Left lung (tissue), 14 donors: ENCODE measurements at places on chromosomes 7 and 10. TPM values are rescaled to one million over a fixed set of nuclear protein-coding genes. Genes with fewer than 3 reads are reported as not detected.

DNA sequence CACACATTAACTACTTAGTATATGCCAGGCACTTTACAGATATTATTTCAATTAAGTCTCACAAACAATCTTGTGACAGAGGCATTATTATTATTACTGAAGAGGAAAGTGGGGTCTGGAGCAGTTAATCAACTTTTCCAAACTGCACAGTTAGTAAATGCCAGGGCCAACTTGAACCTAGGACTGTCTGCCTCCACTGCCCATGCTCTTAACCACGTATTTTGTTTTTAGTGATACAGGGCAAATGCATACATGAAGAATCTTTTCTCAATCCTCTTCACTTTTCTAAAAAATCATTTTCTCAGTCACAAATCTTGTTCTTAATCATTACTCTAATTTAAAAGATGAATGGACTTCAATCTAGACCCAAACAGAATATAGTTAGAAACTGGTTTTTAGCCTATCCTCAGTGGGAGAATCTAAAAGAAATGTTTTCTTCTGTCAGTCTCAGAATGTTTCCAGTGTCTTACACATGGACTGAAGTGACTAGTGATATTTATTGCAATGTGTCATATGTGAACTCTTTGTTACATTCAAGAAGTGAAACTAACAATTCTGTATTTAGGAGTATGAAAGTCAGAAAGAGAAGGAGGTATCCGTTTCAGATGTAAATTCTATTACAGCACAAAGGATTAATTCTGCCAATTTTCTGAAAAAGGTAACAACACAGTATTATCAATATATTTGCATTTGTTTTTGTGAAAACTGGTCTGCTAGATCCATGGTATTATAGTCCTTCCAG, 55.5 kb upstream of the CCNJ start:
- DNase-seq = no peak

GRCh38 chr10:131635564-131636015, 265.2 kb upstream of the PPP2R2D start:
- DNase-seq = no peak

DNA sequence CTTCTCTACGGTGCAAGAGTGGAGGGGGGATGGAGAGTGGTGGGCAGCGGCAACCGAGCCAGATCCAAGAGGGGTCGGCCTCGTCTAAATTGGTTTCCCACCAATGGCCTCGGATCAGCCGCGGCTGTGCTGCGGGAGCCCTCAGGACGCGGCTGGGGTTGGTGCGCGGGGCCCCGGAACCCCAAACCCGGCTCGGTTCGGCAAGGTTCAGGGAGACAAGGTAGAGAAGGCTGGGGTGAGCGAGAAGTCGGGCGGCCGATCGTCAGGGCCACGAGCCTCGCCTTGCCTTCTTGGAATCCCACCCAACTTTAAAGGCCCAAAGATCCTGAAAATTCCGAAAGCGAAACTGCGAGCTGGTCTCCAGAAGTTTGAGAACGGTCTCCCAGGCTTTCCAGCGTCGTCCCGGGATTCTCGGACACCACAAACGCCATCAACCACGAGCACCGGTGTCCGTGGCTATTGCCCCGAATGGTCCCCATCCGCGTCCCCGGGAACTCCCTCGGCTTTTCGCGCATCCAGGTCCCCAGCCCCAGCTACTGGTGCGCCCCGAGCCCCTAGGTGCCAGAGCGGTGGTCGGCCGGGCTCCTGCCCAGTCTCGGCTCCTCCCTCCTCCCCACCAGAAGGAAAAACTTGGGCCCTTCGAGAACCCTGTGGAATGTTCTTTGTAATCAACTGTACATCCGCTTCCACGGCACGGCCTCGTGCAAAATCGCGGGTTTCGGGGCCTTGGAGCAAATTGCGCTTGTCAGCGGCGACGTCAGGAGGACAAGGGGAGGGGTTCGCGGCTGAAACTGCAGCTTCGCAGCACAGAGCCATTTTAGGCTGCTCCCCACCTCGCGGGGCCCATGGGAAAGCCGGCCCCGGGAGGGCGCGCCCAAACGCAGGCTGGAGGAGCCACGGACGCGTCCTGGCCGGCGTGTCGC, 3.2 kb downstream of the SFMBT2 start:
- DNase-seq = peak; percentile 64

DNA sequence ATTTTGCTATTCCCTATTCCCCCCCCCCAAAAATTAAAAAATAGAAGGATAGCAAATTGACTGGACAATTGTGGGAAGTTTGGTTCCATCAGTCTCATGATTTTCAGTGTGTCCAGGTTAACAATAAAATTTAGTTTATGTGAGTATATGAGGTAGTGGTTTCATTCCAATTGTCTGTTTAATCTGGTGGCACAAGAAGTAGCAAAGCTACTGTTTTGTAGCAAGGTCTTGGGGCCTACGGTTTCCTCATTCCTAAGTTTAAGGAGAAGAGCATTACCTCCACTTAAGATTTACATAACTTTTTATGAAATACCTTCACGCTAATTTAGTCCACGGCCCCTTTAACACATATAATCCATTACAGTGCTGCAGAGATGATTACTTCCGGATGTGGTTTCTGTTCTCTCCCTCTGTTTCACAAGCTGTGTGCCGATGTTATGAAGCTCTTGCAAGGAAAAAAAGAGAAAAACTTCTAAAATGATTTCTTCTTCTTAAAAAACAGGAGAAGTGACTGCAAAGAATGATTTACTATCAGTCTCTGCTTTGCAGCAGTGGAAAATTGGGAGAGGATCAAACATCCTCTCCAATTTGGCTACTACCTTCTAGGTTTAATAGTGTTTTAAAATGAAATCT, 32.7 kb upstream of the NPVF start:
- DNase-seq = no peak

GRCh38 chr10:31704195-31704594, 224.4 kb downstream of the ARHGAP12 start:
- DNase-seq = no peak

DNA sequence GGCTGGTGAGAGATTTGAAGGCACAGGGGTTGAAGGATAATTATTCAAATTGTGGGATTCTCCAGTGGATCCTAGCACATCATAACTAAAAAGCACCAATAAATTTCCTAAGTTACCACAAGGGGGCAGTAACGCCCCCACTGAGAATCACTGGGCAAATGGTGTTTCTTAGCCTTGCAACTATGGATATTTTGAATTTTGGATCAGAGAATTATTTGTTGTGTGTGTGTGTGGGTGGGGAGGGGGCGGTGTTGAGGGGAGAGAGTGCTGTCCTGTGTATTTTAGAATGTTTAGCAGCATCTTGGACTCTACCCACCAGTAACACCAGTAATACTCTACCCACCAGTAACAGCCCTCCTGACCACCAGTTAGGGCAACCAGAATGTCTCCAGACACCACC, 63.3 kb upstream of the PRKG1 start:
- DNase-seq = no peak

DNA sequence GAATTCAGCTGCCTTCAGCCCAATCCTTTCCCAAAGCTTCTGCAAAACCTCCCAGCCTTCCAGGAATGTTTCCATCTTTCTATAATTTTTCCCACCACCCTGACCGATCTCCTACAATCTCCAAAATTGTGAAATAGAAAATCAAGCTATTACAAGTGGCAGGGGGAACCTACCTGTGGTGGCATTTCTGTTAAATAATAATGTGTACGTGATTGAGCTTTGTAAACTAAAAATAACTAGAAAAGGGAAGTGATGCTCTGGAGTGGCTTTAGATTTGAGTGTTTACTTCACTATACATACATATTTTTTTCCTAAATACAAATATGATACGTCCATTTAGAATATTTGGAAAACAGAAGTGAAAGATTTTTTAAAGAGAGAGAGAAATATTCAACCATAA, 593.6 kb downstream of the GRM8 start:
- DNase-seq = no peak

DNA sequence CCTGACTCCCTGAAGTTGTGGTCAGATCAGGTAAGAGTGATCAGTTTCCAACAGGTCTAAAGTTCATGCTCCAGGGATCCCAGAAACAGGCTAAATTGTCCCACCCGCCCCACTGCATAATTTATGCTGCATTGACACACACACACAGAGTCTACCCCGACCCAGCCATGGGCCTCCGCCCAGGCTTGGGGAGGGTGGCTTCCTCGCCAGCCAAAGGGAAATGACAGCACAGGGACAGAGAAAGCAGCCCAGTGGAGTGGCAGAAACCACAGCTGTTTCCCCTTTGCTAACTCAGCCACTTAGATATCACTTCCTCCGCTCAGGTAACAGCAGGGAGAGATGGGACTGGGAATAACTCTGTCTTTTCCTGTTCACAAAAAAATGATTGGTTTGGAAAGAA, 9.4 kb downstream of the SH3PXD2A start:
- DNase-seq = no peak

- no peak for DNase-seq
Measured at GRCh38 chr10:124000792-124001201, 92.6 kb downstream of the CHST15 start.

DNA sequence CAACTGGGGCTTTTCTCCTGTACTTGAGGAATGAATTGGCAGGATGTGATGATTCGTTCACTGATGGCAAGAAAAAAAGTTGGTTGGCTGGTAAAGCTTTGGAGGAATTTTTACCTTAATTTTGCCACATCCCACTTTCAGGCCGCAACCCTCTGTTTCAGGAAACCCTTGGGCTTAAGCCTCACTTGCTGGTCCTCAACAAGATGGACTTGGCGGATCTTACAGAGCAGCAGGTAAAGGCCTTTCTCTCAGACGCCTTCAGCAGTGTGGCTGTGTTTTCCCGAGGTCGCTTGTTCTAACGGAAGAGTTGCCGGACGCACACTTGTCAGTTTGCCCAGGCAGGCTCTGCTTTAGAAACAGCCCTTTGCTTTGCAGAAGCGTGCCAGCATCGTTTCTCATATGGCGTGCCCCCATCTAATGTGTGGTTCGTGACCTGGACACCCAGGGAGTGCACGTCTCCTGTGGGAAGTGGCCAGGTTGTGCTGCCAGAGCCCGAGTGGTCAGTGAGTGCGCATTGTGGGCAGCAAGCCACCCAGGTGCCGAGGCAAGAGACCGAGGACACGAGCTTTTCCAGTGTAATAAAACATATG, 2.2 kb downstream of the MTG1 start:
- DNase-seq = no peak

- no peak for DNase-seq
Measured at GRCh38 chr10:122112021-122112616, 123.2 kb downstream of the TACC2 start.

Gene ADAMTS14
- 2.9 TPM for total RNA-seq

Gene HPSE2
- 0.50 TPM for total RNA-seq

Gene GNGT1
- total RNA-seq = not detected

Gene MAT1A
- total RNA-seq = 0.38 TPM

Gene ASB10
- not detected for total RNA-seq
